ENCODE measurements at places on chromosomes 1 and 21.

DNA sequence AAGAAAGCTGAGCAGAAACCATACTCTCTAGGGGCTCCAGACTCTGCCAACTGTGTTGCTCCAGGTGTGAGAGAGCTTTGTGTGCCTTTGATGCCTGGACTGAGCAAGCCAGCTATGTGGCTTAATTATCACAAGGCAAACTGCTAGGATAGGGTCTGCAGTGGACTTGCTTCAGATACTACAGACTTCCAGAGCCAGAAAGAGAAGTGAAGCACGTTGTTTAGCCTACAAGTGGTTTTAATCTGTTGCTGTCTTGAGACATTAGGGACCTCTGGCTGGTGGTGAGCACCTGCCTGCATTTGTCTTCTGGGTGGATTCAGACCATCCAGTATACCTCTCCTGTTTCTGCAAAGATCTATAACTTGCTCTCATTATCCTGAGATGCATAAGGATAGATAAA is 353.4 kb upstream of the PLXNA2 start:
- no peak for DNase-seq

GRCh38 chr1:52474807-52475206 is 70.4 kb downstream of the PRPF38A start:
- no peak for DNase-seq

GRCh38 chr21:21029164-21029563 is 31.0 kb downstream of the NCAM2 start:
- no peak for DNase-seq

DNA sequence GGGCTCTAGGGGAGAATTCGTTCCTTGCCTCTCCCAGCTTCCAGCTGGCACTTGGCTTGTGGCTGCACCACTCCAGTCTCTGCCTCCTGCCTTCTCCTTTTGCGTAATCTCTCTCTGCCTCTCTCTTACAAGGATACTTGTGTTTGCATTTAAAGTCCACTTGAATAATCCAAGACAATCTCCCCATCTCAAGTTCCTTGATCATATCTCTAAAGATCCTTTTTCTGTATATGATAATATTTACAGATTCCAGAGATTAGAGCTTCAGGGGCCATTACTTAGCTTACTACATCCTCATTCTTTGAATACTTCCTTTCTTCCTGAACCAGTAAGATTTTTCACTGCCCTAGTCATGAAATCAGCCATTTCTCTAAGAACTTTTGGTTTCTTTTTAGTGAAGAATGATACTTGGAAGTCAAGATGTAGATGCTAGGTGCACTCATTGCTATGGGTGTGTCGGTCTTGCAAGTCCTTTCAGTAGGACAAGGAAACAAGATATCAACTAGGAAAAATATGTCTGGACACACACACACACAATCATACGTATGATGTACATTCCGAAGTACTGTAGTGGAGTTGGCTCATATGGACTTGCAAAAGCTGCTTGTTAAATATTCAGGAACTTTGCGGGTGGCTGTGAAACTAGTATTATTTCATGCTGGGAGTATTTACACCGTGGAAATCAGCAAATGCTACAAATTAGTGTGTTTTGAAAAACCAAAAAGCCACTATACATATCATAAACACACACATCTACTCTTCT is 20.8 kb upstream of the RLF start:
- no peak for DNase-seq

Measured in activated CD4-positive, CD25-positive, alpha-beta regulatory T cell treated with anti-CD3 and anti-CD28 coated beads, Interleukin-2, amount 50 U/mL, for 72 hours (primary cell).